ENCODE measurements at places on chromosomes 2 and 18.

DNA sequence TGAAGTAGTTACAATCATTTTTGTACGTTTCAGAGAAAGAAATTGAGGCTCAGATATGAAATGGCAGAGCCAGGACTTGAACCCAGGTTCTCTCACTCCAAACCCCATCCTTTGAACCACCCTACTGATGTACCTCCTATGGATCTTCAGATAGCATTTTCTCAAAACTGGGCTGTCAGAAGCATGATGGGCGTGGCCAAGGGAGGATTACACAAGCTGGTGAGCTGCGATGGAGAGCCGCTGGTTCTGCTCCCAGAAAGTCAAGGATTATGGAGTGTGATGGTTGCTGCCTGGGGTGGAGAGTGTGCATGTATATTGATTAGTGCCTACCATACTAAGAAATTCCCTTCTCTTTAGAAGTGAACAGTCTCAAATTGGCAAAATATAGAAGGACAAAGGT is 47.0 kb upstream of the PPP1CB start:
- DNase-seq: no peak

DNA sequence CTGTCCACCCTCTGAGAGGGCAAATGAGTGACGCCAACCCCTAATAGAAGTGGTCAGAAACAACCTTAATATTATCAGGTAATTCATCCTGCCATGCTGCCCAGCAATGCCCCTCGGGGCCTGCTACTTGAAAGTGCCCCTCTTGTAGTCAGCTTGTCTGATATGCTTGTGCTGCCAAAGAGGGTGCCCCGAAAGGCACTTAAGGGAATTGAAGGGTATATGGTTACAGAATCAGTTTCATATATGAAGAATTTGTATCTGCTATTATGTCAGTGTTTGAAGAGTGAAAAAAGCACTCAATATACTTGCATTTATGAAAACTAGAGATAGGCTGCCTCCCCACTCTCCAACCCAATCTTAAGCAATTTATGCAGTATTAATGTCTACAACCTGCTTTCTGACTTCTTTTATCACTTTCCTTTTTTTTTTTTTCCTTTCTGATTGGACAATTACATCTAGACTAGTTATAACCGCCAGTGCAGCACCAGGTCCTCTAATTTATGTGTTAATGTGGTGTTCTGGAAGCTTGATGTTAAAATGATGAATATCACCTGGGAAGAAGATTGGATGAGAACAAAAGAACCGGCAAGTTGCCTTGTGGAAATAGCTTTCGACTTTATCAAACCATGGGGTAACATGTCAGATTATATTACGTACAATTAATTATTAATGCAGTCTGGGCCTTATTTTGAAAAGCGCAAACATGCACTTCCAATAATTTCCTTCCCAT is 646.9 kb upstream of the ACVR2A start:
- no peak for DNase-seq

GRCh38 chr2:164028814-164029534 is 293.2 kb upstream of the FIGN start:
- DNase-seq: no peak

- DNase-seq: no peak
These were observed 119.9 kb downstream of the HNMT start for GRCh38 chr2:138084206-138084605.

GRCh38 chr2:217972490-217972889 is 30.3 kb downstream of the TNS1 start:
- DNase-seq: no peak

DNA sequence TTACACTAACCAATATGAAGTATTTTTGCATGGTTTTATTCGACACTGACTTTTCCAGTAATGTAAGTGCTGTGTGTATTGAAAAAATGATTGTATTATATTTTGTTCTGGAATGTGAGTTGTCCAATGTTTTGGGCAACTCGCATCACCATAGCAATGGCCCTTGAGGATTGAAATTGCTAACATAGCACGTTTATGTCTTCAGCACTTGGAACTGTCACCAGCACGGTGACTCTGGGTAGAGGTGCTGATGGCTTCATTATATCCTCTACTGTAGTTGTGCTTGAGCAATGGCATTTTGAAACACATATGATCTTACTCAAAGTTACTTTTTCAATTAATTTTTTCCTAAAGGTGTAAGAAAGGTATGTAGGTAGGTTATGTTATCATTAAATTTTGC is 271.5 kb downstream of the ACTR3 start:
- DNase-seq: no peak

GRCh38 chr2:30368258-30368657 is 78.8 kb upstream of the LCLAT1 start:
- no peak for DNase-seq

- no peak for DNase-seq
These were observed 102.9 kb downstream of the TGFA start for GRCh38 chr2:70450641-70451250.

DNA sequence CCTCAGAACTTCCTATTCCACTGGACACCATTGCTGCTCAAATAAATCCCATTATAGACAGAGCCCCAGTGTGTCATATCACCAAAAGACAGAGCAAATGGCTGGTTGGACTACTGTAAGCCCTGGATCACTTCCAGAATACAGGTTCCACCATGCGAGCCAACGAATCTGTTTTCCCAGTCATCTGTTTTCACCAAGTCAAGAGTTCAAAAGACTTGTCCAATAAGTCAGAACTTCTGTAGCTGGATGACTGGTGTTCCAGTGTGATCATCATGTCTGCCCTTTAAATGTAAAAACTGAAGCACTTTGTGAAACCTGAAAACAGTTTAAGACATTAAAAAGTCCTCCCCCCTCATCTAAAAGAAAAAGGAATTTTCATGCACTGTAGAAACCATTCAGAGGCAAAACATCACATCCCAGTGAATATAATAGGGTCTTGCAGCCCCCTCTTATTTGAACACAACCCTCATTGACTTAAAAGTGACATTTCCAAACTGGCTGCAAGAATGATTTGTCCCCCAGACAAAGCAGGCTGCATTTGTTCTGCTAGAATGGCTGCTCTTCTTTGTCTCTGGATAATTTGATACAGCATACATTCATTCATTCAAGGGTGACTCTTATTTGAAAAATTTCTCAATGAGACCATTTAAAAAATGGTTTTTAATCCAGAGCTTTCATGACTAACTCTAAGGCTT is 64.6 kb upstream of the TANC1 start:
- DNase-seq: no peak

DNA sequence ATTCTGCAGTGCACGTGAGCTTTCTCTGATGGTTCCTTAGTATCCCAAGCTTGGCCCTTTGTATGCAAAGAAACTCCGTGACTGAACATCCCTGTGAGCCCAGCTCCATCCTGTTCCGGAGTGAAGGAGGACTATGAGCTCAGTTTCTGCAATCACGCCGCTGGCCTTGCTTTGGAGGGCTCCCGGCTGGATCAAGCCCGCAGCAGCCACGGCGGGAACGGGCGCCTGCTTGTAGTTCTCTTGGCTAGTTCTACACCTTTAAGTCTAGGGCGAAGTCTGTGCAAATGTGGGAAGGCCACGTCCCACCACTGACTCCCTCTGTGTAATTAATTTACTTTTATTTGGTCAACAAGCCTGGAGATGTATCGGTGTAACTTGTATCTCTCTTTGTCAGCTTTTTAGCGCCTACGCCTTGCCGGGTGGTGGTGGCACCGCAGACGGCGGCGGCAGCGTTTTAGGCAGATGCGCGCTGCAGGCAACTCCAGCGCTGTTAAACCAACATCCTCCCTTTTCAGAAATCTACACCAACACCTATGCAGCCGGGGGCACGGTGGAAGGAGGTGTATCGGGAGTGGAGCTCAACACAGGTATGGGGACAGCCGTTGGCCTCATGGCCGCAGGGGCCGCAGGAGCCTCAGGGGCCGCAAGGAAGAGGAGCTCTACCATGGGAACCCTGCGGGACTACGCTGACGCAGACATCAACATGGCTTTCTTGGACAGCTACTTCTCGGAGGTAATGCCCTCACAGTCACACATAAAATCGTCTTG is 34.3 kb downstream of the DSG4 start:
- no peak for DNase-seq

- no peak for DNase-seq
These were observed 102.3 kb upstream of the RFX8 start for GRCh38 chr2:101577173-101577572.

- no peak for DNase-seq
These were observed 39.2 kb upstream of the MRPL19 start for GRCh38 chr2:75607400-75607798.

GRCh38 chr2:198339116-198339515 is 534.7 kb downstream of the PLCL1 start:
- DNase-seq: no peak

- DNase-seq: no peak
These were observed 437.6 kb downstream of the NCKAP5 start for GRCh38 chr2:133130548-133131246.

DNA sequence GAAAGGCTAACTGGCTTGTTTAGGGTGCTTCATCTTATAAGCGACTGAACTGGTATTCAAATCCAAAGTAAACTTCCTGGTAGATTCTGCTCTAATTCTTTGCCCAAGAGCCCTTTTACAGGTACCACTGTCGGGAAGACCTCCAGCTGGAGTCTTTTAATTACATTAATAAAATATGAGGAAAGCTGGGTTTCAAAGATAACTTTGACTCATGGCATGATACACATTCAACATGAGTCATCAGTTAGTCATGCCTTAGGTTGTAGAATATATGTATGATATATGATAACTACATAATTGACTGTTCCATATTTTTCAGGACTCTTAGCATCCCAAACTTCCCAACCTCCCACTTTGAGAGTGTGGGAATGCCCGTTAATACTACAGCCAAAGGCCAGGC is 32.3 kb downstream of the ZCCHC2 start:
- DNase-seq: no peak

DNA sequence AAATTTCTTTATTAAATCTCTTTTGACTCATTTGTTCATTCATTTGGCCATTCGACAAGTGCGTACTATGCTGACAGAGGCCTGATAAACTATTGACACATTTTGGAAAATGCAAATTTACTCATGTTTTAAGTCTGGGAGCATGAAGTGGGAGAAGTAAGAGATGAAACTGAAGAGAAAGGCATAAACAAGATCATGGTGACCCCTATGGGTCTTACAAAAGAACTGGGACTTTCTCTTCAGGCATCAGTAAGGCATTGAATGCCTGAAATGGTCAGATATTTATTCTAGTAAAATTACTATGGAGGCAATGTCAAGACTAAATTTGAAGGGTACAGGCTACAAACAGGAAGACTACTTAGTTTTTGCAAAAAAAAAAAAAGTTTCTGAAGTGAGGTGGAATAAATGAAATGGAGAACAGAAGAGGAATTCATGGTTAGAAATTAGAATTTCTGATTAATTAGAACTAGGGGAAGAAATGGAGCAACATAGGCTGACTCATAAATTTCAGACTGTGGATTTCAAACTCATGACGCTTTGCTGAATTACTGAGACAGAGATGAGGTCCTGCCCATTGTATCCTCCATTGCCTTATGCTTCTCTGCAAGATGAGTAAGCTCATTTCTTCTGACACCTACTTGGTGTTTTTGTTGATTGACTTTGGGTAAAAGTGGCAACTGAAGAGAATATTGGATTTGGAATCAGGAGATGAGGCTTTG is 32.7 kb downstream of the VSNL1 start:
- DNase-seq: no peak

- DNase-seq: no peak
These were observed 254.3 kb downstream of the ACKR3 start for GRCh38 chr2:236823963-236824362.

DNA sequence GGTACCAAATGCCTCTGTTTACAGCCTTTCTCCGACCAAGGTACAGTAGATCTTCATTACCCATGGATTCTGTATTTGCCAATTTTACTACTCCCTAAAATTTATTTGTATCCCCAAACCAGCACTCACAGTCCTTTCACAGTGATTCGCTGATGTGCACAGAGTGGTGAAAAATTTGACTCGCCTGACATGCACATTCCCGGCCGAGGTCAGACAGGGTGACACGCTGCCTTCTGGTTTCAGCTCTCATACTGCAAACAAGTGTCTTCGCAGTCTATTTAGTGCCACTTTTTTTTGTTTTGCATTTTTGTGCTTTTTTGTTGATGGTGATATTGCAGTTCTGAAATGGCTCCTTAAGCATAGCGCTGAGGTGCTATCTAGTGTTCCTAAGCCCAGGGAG is 71.0 kb downstream of the MAPK4 start:
- DNase-seq: no peak

GRCh38 chr18:3703732-3704176 is 253.8 kb downstream of the TGIF1 start:
- peak; percentile 81 for DNase-seq

GRCh38 chr2:143284087-143284675 is 155.0 kb downstream of the ARHGAP15 start:
- DNase-seq: no peak

GRCh38 chr2:166934817-166935216 is 46.5 kb downstream of the XIRP2 start:
- no peak for DNase-seq

GRCh38 chr2:5697562-5697961 is 5.4 kb downstream of the SOX11 start:
- DNase-seq: no peak

GRCh38 chr2:145380436-145381017 is 860.6 kb upstream of the ZEB2 start:
- DNase-seq: no peak

- no peak for DNase-seq
These were observed 67.1 kb downstream of the MGAT5 start for GRCh38 chr2:134320930-134321329.

- no peak for DNase-seq
These were observed 95.9 kb upstream of the MSH2 start for GRCh38 chr2:47307066-47307465.

GRCh38 chr2:28958689-28959088 is 22.4 kb upstream of the TOGARAM2 start:
- peak; percentile 77 for DNase-seq

DNA sequence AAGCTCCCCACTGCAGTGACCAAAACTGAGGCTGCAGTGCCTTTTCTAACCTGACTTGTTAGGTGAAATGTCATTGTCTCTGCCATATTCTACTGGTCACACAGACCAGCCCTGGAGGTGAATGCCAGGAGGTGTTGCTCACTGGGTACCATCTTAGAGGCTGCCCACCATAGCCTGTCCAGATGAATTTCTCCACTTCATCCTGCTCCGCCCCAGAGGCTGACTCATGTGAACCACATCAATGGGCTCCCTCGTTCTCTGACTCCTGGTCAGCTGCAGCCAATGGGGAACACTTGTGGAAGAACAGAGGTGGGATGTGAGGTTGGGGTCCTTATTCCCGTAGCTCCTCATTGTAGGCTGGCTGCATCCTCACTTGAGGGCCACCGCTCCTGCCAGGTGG is 3.4 kb upstream of the NARS1 start:
- DNase-seq: no peak

DNA sequence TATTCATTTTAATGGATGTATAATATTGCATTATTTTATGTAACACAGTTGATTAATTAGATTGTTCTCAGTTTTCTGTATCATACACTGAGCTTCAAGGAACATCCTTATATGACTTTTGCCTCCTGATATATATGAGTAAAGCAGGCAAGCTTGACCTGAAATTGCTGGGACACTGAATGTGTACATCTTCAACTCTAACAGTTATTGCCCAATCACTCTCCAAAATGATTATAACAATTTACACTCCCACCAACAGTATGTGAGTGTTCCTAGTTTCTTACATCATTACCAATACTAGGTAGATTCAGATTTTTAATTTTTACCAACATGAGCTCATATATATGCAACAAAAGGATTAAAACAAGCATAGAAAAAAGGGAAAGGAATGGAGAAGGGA is 379.4 kb downstream of the SETBP1 start:
- no peak for DNase-seq

- DNase-seq: peak; percentile 92
These were observed 110.8 kb upstream of the OTOS start for GRCh38 chr2:240250985-240251847.

- no peak for DNase-seq
These were observed 54.4 kb downstream of the USP14 start for GRCh38 chr18:212780-213179.

- no peak for DNase-seq
These were observed 921.7 kb downstream of the DPP10 start for GRCh38 chr2:115364093-115364492.

Data from head of caudate nucleus (tissue), 42 donors.